ENCODE measurements at places on chromosomes 4 and X.

DNA sequence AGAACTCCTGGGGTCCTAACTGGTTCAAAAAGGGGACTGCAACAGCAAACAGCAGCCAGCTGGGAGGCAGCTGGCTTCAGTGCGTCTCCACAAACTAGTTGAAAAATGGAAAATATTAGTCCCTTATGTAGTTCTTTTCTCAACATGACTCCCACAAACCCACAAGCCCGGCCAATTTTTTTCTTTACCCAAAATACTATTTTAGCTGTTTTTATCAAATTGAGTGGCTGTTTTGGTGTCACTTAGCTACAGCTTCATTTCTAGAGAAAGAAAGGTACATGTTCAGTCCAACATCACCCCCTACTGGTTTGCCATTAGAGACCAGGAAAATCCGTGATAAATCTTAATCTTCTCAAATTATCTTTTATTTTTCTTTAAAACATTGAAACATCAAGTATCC lies 97.2 kb downstream of the GUCY2F start:
- DNase-seq = peak; percentile 10

DNA sequence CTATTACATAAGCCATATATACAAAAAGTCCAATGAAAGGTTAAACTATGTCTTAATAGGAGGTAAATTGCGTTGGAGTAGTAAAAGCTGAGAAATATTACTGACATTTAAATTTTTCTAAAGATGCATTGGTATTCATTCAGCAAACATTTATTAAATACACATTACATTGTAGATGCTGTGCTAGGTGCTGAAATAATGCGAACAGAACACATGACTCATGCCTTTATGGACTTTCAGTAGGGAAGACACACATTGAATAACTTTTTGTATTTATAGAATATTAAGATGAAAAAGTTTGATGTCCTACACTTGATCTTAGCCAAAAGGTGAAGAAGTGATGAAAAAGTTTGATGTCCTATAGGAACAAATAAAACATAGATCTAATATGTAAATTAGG lies 871.1 kb upstream of the SLIT2 start:
- peak; percentile 56 for DNase-seq

DNA sequence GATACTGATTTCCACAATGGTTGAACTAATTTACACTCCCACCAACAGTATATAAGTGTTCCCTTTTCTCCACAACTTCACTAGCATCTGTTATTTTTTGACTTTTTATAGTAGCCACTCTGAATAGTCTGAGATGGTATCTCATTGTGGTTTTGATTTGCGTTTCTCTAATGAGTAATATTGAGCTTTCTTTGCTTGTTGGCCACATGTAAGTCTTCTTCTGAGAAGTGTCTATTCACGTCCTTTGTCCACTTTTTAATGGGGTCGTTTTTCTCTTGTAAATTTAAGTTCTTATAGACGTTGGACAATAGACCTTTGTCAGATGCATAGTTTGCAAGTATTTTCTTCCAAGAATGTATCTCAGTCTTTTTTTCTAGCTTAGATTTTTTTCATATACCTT lies 10.0 kb downstream of the FBXW7 start:
- DNase-seq = no peak

GRCh38 chrX:1500701-1501624 lies 36.0 kb downstream of the P2RY8 start:
- no peak for DNase-seq

DNA sequence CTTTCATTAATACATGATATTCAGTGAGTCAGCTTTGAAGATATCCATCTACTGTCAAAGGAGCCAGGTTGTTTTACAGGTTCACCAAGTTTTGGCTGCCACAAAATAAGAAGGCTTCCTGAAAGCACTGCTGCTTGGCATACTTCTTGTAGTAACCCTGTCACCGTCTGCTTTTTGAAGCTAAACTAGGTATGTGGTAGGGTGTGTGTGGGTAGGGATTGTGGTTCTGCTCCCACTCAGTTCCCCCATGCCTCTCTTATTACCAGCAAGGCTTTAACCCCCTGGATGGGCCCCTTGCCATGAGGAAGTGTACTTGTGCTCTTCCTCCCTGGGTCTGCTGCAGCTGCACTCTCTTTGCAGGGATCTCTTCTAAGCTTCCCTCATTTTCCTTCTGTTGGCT lies 191.2 kb downstream of the BANK1 start:
- DNase-seq = no peak

GRCh38 chrX:118360429-118361125 lies 14.7 kb downstream of the WDR44 start:
- DNase-seq = peak; percentile 44

GRCh38 chr4:83125738-83126141 lies 11.2 kb upstream of the PLAC8 start:
- DNase-seq = no peak

GRCh38 chrX:133985164-133985966 lies at the start of gene GPC3:
GPC3 (minus strand) TSS chrX:133985594.
- DNase-seq = no peak
